ENCODE measurements at places on chromosomes 3 and 15.
A peak's percentile ranks its signal among the peaks of the same experiment; 100 is the strongest.

GRCh38 chr3:151960961-151961580 is 87.6 kb downstream of the SUCNR1 start:
- no peak for DNase-seq

GRCh38 chr15:71743861-71744382 is 66.4 kb upstream of the NR2E3 start:
- peak; percentile 45 for DNase-seq

DNA sequence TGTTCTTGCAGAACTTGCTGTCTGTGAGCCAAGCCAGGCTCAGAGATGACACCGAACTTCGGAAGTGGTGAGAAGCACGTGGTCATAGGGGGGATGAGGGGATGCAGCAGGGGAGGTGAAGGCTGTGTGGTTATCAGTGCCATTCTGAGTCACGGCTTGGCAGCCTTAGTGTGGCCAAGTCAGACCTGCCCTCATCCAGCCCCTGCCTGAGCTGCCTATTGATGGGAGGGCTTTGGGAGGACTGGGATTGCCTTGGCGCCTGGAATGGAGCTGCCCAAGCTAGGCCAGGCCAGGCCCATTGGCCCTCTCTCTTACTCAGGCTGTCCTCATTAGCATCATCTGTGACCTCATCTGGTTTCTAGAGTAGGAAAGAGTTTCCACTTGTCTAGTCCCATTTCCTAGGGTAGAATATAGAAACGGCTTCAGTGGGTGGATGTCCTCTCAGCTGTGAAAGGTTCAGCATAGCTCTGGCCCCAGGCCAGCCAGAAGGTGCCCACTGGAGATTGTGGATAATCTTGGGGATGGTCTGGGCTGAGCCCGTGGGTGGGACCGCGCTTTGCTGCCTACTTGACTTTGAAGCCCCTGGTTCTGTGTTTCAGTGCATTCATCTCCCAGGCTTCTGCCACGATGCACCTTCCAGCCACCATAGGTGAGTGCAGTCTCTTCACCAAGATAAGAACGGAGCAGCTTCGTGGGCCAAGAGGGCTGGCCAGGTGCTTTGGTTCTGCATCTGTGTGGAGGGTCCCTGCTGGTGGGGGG is 7.2 kb downstream of the FAH start:
- DNase-seq, result peak; percentile 39

- no peak for DNase-seq
Measured at GRCh38 chr3:112773-113172, 83.8 kb upstream of the CHL1 start.

- DNase-seq, result no peak
Measured at GRCh38 chr3:186540835-186541226, 3.3 kb downstream of the CRYGS start.

DNA sequence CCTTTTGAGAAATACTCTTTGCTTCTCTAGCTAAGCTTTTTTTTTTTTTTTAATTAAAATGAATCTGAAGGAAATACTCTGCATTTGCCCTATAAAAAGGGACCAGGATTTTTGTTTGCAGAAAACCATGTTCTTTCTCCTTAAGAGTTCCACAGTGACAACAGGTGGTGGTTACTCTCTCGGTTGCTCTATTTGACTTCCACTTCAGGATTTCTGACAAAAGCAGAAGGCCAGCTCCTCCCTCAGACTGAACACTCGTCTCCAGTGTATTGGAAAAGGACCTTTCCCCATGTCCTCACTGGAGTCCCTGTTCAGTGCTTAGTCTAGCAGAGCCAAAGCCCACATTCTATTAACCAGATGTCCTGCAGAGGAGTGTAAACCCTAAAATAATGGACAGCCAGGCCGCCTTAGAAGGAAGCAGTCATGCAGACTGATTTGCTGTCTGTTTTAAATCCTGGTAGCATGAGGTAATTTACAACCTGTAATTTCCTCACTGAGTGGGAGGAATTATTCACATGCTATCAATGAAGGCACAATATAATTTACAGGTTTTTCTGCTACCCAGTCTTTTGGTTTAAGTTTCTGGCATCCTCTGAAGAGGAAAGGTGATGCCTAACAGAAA is 599.3 kb downstream of the PYDC2 start:
- DNase-seq, result no peak

- DNase-seq, result no peak
Measured at GRCh38 chr3:109963831-109964230, 626.5 kb upstream of the DPPA4 start.

DNA sequence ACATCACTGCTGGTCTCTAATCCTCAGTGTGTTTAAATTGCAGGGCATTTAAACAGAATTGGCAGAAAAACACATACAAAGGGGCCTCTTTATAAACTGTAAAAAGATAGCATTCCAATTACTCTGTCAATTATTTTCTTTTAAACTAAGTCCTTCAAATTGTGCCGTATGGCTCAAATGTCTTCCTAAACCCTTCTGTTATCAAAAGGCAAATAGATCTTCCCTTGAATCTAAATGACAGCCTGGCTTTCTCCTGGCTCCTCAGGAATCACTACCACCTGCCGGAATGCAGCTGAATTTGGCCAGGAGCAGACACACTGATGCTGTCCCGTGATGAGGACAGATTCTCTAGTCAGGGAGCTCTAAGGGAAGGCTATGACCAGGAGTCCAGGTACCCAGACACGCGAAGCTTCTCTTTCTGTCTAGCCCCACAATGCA is 85.6 kb downstream of the IGF2BP2 start:
- DNase-seq, result no peak

DNA sequence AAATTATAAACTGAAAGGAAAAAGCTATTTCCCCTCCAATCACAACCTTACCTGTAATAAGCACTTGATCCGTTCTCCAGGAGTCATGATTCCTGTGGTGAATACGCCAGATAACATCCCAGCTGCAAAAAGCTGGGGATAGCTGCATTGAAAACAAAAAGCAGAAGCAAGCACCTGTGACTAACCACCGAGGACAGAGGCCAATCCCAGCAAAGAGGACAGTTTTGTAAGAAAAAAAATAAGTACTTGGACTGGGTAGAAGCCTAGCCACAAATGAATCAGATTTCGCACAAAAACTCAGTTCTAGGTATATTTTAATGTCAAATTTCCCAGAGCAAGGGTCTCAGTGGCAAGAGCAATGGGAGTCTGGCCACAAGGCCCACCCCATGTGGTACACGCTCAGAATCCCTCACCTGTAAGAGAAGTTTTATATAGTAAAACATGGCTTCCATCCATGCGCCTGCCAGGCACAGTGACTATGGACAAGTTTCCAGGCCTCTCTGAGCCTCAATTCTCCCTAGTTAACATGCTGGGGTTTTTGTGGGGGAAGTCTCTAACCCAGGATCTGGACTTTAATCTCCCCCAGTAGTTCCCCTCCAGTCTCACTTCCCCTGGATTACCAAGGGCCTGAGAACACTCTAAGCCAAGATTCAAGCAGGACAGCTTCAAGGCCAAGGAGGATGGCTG is 19.2 kb downstream of the SLC25A20 start:
- DNase-seq, result no peak

- no peak for DNase-seq
Measured at GRCh38 chr3:58384381-58385090, 49.1 kb downstream of the PDHB start.

DNA sequence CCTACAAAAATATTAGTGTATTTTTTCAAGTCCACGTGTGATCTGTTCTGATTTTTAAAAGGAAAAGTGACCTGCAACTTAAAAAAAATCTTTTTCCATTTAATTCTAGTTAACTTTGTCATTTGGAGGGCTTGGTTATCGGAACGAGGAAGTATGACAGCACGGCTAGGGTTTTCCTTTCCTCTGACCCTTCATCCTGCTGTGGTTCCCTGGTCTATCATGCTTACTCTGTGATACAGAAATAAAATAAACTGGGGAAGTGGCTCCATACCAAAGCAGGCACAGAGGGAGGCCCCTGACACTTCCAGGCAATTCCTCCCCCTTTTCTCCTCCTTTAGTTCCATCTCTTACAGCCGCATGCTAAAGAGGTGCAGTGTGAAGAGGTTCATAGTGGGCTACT is 491.3 kb downstream of the EDEM1 start:
- no peak for DNase-seq

Data from NB4 (cell line).